ENCODE measurements at places on chromosomes 3 and 15.

- ATAC-seq = no peak
These were observed 165.0 kb downstream of the NR1D2 start for GRCh38 chr3:24110051-24110450.

DNA sequence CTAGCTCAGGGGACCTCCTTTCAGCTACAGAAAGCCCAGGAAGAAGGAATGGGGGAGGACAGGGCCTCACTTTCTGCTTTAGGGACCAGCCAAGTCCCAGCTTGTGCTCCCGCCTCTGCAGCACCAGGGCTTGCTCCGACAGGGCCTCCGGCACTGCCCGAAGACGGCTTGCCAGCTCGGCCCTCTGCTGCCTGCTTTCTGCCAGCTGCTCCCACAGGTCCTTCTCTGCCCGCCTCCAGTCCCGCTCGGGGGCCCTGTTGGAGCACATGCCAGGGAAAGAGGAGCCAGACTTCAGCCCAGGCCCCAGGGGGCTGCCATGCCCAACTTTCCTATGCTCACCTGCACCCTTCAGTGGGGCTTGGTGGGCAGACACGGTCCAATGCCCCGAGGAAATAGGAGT is 4.3 kb upstream of the CLK3 start:
- ATAC-seq = no peak

DNA sequence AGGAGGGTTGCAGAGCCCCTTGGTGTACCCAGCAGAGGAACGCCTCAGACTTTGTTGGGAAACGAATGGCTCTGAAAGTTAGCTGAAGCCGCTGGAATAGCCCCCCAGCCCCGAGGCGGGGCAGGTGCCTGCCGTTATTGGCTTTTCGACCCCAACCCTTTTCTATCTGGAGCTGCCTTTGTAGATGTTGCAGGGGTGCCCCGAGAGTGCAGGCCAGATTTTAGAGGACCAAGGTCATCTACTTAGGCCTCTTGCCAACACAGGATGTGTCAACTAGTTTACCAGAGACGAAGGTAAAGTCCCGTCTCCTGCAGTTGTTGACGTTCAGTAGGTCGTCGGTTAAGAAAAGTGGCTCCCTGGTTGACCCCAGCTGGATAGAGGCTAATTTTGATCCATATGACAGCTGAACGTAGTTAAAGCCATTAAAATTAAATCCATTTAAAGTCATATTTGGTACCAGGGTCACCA is 579 bp upstream of the UBE3A start:
- no peak for ATAC-seq

- ATAC-seq = no peak
These were observed 22.4 kb downstream of the PTH1R start for GRCh38 chr3:46900007-46900292.

GRCh38 chr3:143840636-143841035 is 7.6 kb downstream of the SLC9A9 start:
- ATAC-seq = no peak

DNA sequence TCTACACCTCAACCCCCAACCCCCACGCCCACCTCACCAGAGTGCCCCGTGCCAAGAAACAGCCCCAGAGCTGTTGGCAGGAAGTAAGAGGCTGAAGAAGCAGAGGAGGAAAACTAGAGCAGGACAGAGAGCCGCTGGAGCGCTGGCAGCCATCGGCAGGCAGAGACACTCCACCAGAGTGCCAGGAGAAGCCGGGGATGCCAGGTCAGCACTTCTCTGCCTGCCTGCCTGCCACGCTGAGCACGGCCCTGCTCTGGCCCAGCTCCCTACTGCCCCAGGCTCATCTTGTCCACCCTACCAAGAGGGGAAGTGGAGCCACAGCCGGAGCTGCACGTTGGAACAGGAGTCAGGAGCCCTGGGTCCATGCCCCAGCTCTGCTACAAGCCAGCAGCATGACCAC is 29.7 kb downstream of the CACNA2D2 start:
- no peak for ATAC-seq

- no peak for ATAC-seq
These were observed 25.4 kb downstream of the FILIP1L start for GRCh38 chr3:100088735-100089368.

GRCh38 chr15:52483707-52484106 is 45.0 kb downstream of the MYO5A start:
- peak; percentile 63 for ATAC-seq

Measured in SK-N-SH treated with all-trans-retinoic acid at 6 μM for 48 hours (cell line).